SW 1271 (cell line): ENCODE measurements at places on chromosomes 11 and 22.

GRCh38 chr11:74602637-74603556 is 10.5 kb downstream of the POLD3 start:
- DNase-seq, result no peak

DNA sequence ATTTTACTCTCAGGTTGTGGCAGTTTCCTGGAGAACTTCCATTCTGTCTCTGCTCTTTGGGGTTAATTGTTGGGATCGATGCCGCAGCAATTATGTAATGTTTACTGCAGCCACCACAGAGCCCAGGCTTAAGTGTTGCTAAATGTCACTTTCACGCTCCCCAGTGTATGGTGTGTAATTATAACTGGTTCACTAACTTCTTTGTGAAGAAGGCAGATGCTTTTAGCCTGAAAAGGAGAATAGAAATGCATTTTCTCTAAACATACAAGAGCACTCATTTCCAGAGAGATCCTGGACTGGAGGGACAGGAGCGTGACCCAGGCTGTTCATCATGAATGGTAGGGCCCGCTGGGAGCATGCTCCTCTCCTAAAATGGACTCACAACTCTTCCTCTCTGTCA is 132.2 kb upstream of the PLET1 start:
- no peak for DNase-seq

DNA sequence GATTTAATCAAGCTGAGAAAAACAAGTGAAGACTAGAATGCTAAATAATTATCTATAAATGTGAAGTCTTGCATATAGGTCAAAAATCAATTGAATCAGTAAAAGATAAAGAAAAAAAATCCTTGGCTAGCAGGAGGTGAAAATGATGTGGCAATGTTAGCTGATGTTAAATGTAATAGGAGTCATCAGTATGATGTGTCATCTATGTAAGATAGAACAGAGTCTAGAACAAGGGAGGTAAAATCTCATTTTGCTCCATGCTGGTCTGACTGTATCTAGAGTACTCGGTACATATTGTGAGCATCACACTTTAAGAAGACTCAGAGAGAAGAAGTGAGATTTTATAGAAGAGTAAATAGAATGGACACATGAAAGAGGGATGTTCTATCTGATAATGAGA is 721.2 kb downstream of the ETS1 start:
- DNase-seq, result no peak

DNA sequence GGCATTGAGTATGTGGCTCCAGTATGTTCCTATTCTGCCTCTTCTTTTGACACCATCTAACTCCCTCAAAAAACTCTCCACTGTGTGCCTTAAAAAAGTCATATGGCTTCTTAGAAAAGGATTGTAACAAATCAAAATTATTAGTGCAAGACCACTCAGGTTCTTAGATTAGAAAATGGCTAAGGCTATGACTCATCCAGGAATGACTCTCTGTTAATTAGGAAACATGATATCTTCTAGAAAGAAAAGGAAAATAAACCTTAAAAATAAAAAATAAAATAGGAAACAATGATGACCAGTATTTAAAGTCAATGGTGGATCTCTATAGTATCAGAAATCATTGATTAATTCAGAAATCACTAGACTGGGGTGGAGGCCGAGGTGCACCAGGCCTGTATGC is 21.7 kb downstream of the SLC25A17 start:
- DNase-seq, result no peak

GRCh38 chr22:31945443-31945855 is 1.1 kb downstream of the YWHAH start:
- DNase-seq, result no peak

GRCh38 chr11:112306230-112306629 is 45.6 kb upstream of the PLET1 start:
- no peak for DNase-seq

DNA sequence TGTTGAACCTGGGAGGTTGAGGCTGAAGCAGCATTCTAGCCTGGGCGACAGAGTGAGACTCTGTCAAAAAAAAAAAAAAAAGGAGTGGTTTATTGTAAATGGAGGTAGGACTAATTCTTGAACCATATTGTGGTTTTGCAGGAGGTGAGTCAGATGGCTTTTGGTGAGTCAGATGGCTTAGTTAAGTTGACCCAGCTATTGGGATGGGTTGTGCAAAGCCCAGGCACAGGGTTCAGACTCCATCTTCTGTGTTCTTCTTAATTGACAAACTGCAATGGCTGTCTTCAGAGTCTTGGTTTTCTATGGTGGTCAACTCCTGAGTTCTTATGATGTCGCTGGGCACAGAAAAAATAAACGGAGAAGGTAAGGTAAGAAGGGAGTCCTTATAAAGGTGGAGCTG is 182.7 kb downstream of the ADAMTS15 start:
- DNase-seq, result peak; percentile 87

- DNase-seq, result no peak
Observed at GRCh38 chr22:39748877-39749276, 144.7 kb downstream of the ENTHD1 start.

DNA sequence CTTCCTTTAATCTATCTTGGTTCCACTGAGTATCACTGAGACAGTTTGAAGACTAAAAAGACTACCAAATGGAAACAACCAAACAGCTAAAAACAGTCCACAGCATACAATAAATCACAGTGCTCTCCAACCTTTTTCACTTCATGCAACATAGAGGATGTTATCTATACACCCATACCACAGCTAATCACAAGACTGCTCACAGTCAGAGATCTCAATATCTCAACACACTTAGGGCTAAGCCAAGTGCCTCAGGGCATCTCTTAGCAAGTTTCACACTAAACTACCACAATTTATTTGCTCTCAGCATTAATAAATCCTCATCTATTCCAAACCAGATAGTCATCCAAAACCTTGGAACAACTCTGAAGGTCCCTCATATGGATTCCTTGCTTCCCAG is 129.4 kb downstream of the SBF2 start:
- no peak for DNase-seq

- peak; percentile 31 for DNase-seq
Observed at GRCh38 chr11:66326261-66327111, 9.6 kb upstream of the CD248 start.

DNA sequence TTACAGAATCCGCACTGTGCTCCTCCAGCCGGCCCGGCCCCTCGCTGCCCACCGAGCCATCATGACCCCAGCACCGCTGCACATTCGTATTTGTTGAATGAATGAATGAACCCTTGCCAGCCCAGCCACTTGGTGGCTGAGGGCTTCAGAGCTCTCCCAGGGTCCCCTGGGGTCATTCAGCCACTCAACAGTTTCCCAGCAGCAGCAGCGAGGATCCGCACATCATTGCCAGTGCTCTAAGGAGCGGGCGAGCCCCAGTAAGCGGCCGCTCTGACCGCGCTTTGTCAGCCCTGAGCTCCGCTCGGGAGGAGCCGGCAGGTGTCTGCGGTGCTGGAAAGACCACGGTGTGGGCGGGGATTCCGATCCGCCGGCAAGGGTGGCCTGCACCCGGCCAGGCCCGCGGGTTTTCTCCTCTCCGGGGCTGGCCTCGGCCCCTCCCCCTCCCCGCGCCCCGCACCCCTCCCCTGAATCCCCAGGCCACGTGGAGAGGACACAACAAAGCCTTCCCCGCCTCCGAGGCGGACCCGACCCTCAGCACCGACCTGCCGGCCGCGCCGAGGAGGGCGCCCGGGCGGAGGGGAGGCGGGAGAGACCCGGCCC is 563 bp downstream of the BID start:
- no peak for DNase-seq

DNA sequence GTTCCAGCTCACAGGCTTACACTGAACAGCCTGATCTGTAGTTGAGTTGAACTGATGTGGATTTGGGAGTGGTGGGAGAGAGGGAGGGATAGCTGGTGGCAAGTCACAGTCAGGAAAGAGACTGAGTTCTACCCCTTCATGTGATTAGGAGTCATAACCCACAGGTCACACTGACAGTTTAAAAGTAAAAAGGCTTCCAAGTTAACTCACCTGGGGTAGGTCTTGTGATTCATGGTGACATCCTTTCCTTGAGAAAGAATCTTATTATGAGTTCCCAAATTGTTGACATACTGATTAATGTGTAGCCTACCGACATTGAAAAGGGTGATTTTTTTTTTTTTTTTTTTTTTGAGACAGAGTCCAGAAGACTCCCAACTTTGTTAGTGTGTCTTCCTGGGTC is 5.4 kb downstream of the IZUMO1R start:
- DNase-seq, result no peak

DNA sequence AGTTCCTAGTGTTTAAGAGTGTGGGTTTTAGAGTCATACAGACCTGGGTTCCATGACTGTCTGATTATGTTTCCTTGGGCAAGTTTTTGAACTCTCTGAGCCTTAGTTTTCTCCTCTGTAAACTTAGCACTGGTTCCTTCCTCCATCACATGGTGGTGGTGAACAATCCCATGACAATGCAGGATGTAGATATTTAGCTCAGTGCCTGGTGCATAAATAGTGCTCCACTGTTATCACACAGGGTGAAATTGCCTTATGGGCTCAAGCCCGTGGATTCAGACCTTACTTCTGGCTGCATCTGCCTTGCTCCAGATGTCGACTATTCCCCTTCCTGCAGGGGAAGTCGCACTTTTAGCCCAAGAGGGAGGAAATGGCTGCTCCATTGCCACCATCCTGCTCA is 62.7 kb downstream of the LDLRAD3 start:
- no peak for DNase-seq

DNA sequence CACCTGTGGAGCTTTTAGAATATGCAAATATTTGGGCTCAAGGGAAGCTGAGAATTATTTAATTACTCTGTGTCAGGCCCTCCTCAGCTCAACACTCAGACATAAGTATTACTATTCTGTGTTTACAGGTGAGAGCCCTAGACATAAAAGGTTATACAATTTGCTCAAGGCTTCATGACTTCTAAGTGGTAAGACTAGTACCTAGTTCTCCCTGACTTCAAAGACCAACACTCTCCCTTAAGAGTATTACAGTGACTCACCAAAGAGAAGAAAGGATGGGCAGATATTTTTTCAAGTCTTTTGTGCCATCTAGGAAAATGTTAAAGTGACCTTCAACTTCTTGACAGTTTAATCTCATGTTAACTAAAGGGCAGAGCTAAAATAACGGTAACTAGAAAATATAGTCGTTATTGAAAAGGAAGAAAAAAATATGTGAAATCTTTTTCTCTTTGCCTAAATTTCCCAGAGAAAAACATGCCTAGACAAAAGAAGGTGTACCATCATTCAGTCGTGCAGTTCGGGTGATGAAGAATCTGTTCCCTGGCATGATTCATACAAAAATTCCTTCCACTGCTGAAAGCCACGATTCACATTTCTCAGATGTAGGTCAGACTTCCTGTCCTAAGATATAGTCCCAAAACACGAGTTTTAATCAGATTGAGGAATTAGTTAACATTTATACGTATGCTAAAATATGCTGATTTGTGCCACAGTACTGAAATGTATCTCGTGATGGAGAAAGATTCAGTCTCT is 849.1 kb upstream of the API5 start:
- no peak for DNase-seq

DNA sequence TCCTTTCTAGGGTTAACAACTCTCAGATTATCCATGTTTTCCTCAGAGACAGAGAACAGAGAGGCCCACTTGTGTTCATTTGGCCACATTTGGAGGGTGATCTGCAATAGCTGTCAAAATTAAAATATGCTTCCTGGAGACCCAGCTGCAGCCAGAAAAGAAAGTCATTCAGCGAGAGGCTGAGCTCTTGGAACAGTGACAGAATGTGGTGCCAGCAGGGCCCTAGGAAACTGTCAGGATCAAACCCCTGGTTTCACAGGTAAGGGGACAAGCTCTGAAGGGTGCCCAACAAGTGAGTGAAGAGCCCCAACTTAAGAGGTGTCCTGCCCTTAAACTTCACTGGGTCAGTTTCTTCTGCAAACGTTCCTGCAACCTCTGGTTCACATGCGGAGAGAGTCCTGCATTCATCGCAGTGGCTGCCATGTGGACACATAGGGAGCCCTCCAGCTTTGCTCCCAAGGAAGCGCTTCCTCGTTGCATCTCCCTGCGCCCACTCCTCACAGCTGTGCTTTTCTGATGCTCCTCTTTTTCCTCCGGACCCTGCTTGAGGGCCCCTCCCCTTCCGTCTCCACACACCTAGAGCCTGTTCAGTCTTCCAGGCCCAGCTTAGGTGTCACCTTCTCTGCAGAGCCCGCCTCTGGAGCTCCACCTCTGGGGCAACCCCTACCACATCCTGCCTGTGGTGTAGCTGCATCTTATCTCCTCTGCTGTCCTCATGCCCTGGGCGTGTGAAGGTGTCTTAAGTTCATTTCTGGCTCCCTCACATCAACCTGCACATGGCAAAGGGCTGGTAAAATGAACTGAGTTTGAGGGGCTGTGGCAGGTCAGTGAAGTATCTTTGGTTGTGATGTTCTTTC is 3.9 kb downstream of the UCP3 start:
- no peak for DNase-seq

- no peak for DNase-seq
Observed at GRCh38 chr11:94681140-94681539, 87.0 kb upstream of the AMOTL1 start.

GRCh38 chr11:40787224-40787623 is 672.2 kb downstream of the LRRC4C start:
- DNase-seq, result no peak

DNA sequence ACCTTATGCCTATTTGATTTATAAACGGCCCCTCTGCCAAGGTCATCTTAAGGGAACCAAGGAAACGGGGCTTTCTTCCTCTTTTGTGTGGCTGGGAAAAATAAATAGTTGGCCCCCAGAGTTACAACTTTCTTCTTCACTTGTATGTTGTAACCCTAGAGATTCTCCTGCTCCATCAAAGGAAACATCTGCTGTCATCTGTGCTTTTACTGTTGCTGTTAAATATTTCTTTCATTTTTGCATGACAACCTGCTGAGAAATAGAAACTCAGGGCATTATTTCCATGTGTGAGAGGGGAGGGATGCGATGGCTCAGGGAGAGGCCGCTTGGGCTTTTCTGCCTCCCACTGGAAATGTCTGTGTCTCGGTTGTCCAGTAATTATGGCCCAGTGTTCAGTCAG is 21.8 kb upstream of the CDC42EP2 start:
- no peak for DNase-seq

DNA sequence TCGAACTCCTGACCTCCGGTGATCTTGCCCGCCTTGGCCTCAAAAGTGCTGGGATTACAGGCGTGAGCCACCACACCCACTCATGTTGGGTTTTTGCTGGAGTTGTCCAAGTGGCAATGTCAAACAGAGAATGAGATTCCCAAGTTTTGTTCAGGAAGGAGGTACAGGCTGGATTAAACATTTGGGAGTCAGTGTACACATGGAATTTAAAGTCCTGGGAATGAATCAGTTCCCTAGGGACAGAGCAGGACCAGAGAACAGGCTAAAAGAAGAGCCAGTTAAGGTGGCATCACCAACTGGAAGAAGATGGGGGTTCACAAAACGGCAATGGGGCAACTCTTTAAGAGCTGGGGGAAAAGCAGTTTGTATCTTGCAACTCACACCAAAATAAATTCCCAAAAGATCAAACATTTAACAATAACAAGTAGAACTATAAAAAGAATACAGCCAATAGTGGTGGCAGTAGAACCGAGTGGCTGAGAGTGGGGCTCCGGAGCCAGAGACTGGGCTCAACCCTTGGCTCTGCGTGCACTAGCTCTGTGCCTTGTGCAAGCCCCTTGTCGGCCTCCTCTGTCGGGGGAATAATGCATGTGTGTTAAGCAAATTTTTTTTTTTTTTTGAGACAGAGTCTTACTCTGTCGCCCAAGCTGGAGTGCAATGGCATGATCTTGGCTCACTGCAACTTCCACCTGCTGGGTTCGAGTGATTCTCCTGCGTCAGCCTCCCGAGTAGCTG is 33.8 kb upstream of the CTSD start:
- DNase-seq, result no peak
